ENCODE measurements at places on chromosomes 5 and 9. TPM values are rescaled to one million over a fixed set of nuclear protein-coding genes. Genes with fewer than 3 reads are reported as not detected.

DNA sequence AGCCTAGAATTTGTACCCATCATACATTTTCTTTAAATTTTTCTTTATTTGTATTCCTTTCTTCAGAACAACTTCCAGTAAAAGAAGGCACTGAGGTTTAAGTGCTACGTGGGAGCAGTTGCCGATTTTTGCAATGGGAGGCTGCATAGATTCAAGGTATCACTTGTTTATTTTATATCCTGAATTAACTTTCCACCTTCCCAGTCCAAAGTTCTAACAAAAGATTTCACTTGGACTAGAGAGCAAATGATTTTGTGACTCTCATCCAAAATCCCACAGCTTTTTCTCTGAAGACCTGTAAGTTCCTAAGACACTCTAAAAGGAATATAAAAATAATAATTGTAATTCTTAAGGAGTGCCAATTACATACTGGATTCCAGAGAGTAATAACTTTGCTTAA is 139.1 kb upstream of the SPRY4 start:
- no peak for DNase-seq

GRCh38 chr5:172638209-172638768 is 2.8 kb upstream of the NEURL1B start:
- DNase-seq = no peak

GRCh38 chr9:108813951-108814601 is 41.7 kb downstream of the ACTL7B start:
- no peak for DNase-seq

- DNase-seq = no peak
Measured at GRCh38 chr9:34382054-34382453, 5.4 kb upstream of the MYORG start.

DNA sequence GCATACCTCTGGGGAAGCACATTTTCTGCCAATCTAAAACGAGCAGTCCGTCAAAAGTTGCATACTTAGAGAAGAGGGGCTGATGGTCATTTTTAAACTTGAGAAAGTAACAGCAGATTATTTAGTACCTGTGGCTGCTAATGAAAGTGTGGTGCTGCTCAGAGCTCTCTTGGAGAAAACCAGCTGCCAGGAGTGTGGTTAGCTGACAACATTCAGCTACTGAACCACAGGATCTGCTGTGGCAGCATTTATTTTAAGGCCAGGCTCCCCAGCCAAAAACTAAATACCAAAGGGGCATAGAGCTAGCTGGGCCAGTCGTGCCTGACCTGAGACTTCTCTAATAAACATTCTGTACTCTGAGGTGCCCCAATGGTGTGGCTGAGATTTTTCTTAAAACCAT is 203.6 kb downstream of the EDIL3 start:
- no peak for DNase-seq

- DNase-seq = no peak
Measured at GRCh38 chr5:177484902-177485549, 11.6 kb upstream of the DBN1 start.

- DNase-seq = no peak
Measured at GRCh38 chr9:125745682-125746016, 1.5 kb upstream of the PBX3 start.

GRCh38 chr5:36152324-36153297 is 700 bp downstream of the SKP2 start:
- no peak for DNase-seq

DNA sequence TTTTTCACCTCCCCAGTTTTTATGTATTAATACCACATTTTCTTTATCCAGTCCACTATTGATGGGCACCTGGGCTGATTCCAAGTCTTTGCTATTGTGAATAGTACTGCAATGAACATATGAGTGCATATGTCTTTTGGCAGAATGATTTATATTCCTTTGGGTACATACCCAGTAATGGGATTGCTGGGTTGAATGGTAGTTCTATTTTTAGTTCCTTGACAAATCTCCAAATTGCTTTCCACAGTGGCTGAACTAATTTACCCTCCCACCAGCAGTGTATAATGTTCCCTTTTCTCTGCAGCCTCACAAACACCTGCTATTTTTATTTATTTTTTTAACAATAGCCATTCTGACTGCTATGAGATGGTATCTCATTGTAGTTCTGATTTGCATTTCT is 340.2 kb downstream of the ADAMTS6 start:
- DNase-seq = no peak

GRCh38 chr9:132509928-132510874 is 72.2 kb upstream of the BARHL1 start:
- DNase-seq = no peak

DNA sequence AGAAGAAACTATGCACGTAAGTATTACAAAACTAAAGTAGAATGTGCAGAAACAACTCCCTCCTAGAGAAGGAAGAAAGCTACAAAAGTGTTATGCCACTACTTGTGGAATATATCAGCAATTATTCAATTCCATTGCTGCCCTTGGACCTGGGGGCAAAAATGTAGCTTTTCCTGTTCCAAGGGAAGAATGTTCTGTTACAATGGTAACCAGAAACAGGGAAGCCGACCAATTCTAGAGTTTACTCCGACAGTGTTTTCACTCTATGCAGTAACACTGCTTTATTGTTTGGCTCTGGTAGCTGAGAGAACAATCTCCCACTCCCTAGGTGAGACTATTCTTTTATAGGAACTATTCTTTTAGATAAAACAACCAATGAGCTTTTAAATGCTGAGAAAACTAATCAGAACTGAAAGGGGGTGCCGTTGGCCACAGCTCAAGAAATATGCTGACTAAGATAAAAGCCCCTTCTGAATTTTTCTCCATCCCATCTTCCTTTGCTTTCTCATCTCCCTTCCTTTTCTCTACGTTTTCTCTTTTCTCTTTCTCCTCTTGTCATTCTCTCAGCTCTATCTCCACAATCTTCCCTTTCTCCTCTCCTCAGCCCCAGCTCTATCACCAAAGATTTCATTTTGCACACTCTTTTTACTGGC is 54.1 kb downstream of the SLC1A3 start:
- DNase-seq = no peak

DNA sequence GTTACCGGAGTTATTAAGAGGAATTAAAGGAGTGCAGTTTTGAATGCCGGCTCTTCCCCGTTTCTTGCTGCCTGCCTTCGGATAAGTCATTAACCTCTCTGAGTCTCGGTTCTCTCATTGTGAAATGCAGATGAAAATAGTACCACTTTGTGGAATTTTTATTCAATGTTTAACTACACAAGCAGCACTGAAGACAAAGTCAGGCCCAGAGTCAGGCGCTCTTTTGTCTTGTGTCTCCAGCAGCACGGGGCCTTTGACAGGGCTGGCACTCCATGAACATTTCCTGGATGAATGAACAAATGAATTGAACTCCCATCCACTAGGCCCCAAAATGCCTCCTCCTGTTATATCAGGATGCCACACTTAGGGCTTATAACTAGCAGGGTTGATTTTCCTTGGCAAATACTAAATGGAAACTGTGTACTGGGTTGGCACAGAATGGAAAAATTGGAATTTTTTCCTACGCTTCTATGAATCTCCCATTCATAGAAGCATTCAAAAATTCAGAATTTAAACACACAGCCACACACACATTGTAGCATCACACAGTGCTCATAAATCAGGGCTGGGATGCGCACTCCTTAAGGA is 332.8 kb downstream of the MLLT3 start:
- no peak for DNase-seq

DNA sequence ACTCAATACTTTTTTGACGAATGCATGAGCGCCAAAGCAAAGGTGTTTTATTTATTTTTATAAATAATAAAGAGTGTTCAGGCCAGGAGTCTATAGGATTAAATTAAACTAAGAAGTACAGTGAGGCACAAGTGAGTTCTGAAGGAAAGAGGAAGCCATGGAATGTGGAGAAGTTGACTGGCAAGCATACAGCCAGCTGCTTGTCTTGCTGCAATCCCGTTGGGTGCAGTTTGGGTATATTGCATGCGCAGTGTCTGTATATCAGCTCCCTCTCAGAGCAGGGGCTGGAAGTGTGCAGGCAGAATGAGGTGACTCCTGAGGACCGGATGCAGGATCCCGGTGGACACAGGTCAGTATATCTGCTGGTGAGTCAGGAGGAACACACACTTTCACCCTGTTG is 315.6 kb downstream of the ZSWIM6 start:
- no peak for DNase-seq

- no peak for DNase-seq
Measured at GRCh38 chr5:132639706-132640130, 18.3 kb upstream of the IL13 start.

GRCh38 chr5:132829742-132830435 is 558 bp downstream of the SHROOM1 start:
- no peak for DNase-seq

- no peak for DNase-seq
Measured at GRCh38 chr5:102801371-102801770, 46.3 kb downstream of the PAM start.

GRCh38 chr9:113911850-113912557 is 35.9 kb downstream of the ZNF618 start:
- no peak for DNase-seq

GRCh38 chr5:81530919-81531318 is 137.0 kb upstream of the ACOT12 start:
- no peak for DNase-seq

GRCh38 chr9:121398374-121398773 is 28.3 kb upstream of the STOM start:
- no peak for DNase-seq

DNA sequence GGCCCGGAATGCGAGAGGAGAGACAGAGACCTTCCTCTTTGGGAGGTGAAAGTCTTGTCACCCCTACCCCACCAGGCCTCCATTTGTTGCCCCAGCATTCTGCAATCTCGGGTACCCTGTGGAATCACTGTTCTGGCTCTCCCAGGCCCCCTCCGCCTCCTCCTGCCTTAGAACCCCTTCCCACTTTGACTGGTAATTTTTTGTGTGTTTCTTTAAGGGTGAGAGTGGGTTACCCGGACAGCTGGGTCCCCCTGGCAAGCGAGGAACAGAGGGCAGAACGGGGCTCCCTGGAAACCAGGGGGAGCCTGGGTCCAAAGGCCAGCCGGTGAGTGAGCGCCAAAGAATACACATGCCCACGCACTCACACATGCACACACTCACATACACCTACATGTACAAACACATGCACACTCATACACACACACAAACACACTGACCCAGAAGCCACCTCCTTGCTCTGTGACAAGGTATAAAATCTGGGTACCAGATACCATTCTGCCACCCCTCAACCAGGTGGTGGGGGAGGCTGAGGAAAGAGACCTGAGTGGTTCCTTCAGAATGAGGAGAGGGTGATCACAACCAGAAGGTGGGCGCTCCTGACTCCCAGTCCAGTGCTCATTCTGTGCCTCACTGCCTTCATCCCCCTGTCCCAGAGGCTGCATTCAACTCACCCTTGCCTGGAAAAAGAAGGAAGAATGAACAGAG is 30.9 kb upstream of the ORM1 start:
- DNase-seq = no peak

- DNase-seq = no peak
Measured at GRCh38 chr5:57780306-57780960, 297.8 kb upstream of the ACTBL2 start.

- no peak for DNase-seq
Measured at GRCh38 chr9:98083061-98083501, 26.5 kb downstream of the NANS start.

DNA sequence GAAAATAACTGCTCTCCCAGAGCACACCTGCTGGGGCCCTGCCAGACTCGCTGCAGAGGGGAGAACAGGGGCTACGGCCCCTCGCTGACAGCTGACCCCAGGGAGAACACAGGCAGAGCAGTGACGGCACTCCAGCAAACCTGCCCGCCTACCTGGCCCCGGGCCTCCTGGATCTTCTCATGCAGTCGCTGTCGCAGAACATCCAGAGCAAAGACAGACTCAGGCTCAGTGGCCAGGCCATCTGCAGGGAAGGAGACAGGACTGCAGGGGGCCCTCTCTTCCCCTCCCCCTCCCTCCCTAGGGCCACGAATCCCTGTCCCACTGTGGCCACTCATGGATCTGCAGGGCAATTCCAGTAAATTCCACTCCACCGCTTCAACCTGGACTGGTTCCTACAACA is 2.4 kb downstream of the SURF6 start:
- no peak for DNase-seq

- DNase-seq = no peak
Measured at GRCh38 chr5:24525414-24525813, 119.4 kb downstream of the CDH10 start.

Gene GNAQ
- polyA plus RNA-seq = 58.9 TPM

Gene CTSV
- polyA plus RNA-seq = 30.7 TPM

Gene IFNB1
- not detected for polyA plus RNA-seq

Gene SOX30
- 0.55 TPM for polyA plus RNA-seq

Gene STKLD1
- polyA plus RNA-seq = 4.4 TPM

Gene CNTFR
- 29.9 TPM for polyA plus RNA-seq

Gene CER1
- 0.50 TPM for polyA plus RNA-seq

Gene EXD3
- polyA plus RNA-seq = 12.0 TPM

Gene ZBED3
- polyA plus RNA-seq = 31.6 TPM

Gene CDC20B
- polyA plus RNA-seq = 0.40 TPM

Gene PCDHA1
- 0.09 TPM for polyA plus RNA-seq

Gene CDKN2B-AS1
- polyA plus RNA-seq = not detected

Gene RASGRF2
- 2.1 TPM for polyA plus RNA-seq

Gene CFAP90
- 6.5 TPM for polyA plus RNA-seq
